Peyer's patch (tissue), 4 donors: ENCODE measurements at places on chromosomes 16 and 17.

DNA sequence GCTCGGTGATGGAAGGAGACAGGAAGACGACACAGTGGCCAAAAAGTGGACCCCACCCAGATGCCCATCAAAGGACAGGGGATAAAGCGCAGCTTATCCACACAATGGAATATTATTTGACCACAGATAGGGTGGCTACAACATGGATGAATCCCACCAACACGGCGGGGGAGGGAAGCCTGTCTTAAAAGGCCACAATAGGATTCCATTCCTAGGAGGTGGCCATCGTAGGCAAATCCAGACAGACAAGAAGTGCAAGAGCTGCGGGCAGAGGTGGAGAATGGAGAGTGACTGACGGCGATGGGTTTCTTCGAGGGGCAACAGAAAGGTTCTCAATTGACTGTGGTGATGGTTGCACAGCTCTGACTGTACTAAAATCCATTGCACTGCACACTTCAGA, 16.0 kb downstream of the SLC38A8 start:
- DNase-seq: no peak

DNA sequence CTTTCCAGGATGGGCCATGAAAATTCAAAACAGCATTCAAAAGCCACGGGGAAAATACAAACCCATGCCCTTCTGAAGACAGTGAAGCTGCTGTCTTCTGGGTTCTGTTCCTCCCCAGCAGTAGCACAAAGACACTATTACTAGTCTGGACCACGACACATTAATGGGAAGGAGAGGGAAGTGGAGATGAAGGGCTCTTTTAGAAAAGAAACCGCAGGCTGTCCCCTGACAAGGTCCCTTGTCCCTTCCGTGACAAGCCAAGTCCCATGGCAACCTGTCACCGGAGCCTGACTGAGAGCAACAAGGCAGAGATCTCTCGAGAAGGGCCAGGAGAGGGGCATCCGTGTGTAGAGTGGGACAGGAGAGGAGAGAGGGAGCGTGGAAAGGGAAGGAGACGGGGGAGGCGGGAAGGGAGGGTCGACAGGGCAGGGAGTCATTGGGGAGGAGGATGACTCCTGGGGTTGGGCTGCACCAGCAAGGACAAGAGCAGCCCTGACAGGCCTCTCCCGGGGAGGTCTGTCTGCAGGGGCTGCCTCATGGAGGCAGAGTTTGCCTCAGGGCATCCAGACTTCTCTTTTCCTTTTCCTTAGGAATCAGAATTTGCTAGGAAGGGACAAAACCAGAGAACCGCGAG, 436.2 kb downstream of the SLC39A11 start:
- no peak for DNase-seq

- no peak for DNase-seq
Observed at GRCh38 chr17:14353861-14354474, 53.1 kb downstream of the HS3ST3B1 start.

DNA sequence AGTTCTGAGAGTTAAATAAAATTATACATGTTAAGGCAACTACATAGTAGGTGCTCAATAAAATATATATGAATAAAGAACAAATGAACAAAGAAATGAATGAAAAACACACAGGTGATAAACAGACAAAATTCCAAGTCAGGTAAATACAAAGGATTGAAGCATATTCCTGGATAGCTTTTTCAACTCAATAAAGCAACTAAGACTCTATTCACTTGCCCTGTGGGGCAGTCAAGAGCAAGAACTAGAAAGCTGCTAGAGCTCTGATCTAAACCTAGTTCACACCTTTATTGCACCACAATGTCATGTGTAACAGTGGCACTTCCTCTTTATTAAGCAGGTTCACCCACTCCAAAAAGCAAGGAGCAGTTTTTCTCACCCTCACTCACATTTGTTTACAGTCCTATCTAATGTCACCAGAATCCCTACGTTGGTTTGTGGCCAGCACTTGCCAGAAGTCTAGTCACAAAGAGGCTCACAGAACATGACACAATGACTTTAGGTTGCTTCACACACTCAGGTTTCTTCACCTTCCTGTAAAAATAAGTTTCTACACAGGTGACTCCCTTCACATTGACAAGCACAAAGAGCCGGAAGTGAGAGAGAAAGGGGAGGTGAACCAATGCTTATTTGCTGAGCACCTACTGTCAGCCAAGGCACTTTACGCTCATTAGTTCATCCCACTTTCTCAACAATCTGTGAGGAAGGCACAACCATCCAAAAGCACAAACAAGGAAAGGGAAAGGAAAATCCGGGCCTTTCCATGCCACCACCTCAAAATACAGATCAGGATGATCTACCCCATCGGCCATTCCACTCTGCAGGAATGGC, 70.8 kb downstream of the XPO6 start:
- DNase-seq: peak; percentile 71

- DNase-seq: no peak
Observed at GRCh38 chr17:45851464-45851863, 6.8 kb downstream of the SPPL2C start.

DNA sequence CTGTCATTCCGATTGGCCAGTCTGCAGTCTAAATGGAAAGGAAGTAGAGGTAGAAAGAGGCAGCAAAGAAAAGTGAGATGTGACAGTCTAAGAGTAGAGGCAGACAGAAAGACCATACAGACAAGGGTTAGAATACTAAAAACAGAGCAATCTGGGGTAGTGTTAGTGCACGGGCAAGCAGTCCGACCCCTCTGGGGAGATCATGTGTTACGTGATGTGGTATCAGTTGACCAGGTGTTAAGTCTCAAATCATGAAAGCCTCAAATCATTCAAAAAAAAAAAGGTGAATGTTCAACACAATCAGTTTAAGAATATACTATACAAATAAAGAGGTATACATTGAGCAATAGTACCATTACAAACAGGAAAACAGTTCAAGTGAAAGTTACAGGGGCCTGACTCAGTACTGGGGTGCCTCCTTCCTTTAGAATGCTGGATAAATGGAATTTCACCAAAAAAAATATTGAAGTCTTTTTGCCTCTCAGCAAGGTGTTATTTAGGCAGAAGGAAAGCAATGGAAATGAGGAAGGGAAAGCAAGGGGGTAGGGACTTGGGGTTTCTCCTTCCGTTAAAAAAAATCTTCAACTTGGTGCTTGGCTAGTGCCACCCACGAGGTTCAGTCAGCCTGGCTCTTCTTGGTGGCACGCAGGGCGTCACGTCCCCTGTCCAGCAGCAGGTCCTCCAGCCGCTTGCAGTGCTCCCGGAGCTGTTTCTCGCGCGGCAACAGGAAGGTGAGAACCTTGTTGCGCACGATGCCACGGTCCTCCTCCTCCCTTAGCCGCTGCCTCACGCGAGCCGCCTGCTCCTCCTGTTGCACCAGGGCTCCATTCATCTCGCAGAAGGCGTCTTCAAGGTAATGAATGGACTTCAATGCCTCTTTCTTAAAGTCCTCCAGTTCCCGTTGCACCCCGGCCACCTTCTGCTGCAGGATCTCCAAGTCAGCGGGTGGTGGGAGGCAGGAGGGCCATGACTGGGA, 616 bp downstream of the CCDC182 start:
- DNase-seq: no peak

GRCh38 chr16:56836410-56837230, 28.4 kb upstream of the SLC12A3 start:
- DNase-seq: no peak

GRCh38 chr16:67910158-67910557, 17.1 kb downstream of the PSKH1 start:
- no peak for DNase-seq

GRCh38 chr16:87451563-87452210, 41.1 kb downstream of the ZCCHC14 start:
- DNase-seq: no peak

GRCh38 chr17:19303367-19303776, 59.2 kb downstream of the B9D1 start:
- DNase-seq: no peak

DNA sequence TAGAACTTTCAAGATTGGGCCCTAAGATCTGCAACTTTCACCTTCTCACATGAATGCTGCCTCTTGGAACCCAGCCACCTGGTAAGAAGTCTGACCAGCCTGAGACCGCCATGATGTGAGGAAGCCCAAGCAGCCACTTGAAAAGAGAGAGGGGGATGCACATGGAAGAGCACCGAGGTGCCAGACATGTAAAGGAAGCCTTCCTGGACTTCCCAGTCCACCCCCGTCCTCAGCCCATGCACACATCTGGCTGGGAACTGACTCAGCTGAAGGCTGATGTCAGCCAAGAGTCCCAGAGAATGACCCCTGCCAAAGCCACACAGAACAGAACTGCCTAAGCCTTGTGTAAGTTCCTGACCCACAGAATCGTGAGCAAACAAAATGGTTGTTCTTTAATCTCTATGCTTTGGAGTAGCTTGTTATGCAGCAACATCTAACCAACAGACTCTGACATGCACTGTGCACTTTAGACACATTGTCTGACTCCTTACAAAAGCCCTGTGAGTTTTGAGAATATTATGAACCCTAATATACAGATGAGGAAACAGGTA, 86.7 kb downstream of the RMI2 start:
- DNase-seq: no peak

DNA sequence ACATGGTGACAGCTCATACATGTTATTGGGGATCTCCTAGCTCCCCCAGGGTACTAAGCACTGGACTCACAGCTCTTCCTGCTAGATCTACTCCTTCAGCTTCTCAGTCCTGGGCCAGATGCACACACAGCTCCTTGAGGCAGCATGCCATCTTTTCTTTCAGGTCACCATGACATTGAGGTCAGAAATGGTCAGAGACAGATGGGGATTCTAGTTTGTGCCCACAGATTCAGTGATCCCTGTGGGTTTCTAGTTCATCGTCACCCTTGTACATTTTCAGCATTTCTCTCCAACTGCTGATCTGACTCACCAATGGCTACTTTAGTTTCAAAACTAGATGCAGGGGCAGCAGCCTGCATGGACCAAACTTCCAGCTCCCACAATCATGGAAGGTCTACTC, 560.7 kb upstream of the PSMD7 start:
- no peak for DNase-seq

DNA sequence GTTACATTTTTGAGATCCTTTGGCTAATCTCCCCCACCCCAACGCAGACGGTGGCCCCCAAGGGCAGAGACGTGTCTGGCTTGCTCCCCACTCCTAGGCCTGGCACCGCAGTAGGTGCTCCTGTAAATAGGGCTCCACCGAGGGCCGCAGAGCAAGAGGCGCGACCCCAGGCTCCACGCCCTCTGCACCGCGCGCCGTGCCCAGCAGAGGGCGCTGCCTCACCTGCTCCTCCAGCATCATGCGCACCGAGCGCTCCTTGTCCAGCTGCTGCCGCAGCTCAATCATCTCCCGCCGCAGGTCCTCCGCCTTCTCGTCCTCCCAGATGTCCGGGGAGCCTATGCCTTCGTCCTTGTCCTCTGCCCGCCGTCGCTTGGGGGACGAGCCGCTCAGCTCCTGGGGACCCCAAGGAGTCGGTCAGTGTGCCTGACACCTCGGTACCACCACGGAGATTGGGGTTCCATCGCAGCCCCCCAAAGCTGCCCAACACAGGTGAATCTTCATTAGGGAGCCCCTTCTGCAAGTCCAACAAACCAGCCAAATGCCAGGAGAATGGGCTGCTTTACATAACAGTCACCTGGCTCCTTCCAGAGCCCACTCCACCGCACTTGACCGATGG, 11.2 kb downstream of the TFAP4 start:
- no peak for DNase-seq

DNA sequence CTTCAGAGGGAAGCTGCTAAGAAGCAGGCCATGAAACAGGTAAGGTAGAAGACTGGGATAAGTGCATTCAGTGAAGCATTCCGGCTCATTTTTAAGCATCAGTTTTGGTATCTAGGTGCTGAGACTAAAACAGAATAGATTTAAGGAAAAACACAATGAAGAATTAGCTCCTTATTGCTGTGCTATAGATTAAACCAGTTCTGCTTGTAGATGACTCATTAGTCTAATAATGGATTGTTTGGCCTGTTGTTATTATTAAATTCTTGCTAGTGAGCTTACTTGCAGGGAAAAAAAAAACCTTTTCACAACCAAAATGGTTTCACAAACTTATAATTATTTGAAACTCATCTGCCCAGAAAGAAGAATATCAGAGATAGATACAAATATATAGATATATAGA, 55.9 kb downstream of the NSRP1 start:
- DNase-seq: no peak

- DNase-seq: no peak
Observed at GRCh38 chr17:61248399-61248798, 151.2 kb upstream of the TBX2 start.

DNA sequence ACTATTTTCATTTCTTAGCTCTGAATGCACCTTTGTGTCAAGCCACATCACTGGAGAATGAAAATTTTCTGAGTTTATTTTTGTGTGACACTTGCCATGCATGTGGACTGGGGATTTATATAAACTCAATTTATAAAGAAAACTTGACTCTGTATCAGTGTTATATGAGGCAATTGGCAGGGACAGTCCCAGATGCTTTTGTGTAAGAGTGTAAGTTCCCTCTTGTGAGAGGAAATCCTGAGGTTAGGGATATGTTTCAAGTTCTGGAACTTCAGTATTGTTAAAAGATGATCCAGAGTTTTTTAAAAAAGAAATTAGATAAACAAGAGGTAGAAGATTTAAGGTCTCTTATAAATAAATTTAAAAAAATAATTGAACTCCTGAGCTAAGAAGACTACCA, 10.9 kb upstream of the CCL8 start:
- DNase-seq: no peak

DNA sequence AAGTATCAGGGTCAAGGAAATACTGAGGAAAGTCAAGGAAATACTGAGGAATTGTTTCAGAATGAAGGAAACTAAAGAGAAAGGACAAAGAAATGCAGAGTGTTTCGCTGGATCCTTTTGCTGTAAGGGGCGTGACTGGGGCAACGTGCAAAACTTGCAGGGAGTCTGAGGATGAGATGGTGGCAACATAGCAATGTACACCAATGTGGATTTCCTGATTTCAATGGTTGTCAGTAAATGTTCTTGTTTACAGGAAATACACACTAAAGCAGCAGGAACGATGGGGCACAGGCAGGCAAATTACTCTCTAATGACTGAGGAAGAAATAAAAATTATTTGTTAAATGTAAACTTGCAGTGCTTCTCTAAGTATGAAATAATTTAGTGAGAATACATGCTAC, 34.4 kb downstream of the ZZEF1 start:
- no peak for DNase-seq

DNA sequence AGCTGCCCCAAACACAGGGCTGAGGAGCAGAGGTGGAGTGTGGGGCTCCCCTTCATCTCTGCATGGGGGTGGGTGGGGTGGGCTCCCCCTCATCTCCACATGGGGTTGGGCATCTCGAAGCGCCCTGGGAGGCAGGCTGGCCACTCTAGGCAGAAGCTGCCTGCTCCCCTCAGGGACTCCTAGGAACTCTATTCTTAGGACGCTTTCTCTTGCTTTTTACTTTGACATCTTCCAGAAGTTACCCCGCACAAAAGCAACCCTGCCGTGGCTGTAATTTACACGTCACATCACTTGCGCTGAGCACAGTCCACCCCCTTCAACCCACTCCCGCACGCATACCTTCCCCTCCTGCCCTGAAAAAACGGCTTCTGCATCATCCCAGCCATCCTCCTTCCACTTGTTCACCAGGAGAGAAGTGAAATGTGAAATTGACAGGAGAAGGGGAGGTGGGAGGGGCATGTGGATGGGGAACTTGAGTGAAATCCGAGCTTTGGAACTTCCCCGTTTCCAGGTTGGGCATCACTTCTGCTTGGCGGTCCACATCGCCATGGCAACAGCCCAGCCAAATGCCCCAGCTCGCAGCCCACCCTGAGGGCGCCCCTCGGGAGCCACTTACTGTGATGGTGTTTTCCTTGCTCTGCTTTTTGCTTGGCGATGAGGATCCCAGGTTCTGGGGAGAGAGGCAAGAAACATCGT, 53.7 kb upstream of the RCVRN start:
- no peak for DNase-seq

GRCh38 chr16:84598360-84598759, 19.5 kb downstream of the COTL1 start:
- no peak for DNase-seq

- no peak for DNase-seq
Observed at GRCh38 chr16:87552772-87553573, 49.3 kb upstream of the JPH3 start.
